IPS DF 6.9 (cell line): ENCODE measurements at places on chromosomes 6 and 20.

DNA sequence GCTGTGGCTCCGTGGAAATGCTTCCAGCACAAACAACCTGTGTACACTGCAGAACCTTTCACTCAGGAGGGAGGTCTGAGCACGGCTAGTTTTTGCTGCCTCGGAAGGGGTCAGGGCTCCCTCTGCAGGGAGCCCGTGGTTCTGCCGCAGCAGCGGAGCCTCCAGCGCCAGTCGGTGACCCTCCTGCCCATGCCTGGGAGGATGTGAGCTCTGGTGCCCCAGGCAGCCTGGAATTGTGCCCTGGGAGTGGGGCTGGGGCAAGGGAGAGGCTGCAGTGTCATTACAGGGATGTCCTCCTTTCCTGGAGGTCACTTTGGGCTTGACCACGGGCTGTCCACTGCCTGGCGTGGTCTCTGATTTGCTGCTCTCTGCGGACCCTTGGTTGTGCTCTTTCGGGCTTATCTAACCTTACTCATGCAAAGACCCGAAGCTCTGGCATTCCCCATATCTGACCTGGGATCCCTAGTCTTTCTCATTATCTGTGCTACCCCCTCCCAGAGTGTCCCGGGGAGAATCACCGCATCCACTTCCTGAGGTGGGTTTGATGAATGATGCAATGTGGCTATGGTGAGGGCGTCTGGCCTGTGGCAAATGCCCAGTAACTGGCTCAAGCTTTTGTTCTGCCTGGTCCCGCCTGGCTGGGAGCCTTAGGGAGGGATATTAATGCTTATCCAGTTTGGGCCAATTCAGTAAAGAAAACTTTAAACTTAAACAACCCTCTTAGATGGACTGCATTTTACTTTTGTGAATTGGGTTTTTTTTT, 59.6 kb upstream of the TAGAP start:
- DNase-seq = peak; percentile 63
- H3K4me3 ChIP-seq = no peak overlapping the region
- H3K36me3 ChIP-seq = no peaks in the 10 kb centered on the region
- H3K27ac ChIP-seq = no peak overlapping the region

DNA sequence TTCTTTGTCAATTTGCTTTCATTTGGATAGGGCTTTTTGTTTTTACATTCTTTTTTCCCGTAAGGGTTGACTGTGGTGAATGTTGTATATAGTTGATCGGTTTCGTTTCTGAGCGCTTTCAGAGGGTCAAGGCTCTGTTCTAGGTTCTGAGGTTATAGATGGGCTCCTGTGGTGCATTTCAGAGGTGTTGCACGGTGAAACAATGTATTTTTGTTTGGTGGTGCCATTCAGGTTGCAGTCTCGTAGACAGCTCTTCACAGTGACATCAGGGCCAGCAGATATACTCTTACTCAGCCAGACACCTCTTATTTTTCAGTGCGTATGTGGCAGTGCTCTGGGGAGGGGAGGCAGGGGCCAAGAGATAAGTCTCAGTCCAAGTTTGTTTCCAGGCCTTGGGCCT, 72.1 kb downstream of the SNAP91 start:
- H3K36me3 ChIP-seq = no peaks in the 10 kb centered on the region
- H3K27me3 ChIP-seq = no peaks in the 10 kb centered on the region
- H3K27ac ChIP-seq = no peak overlapping the region
- H3K4me1 ChIP-seq = peaks cover 2% of the 10 kb centered on the region
- no peak overlapping the region for H3K4me3 ChIP-seq
- no peak for DNase-seq

GRCh38 chr6:134531611-134532010, 213.7 kb upstream of the SGK1 start:
- no peak overlapping the region for H3K27ac ChIP-seq
- no peak for DNase-seq
- no peak overlapping the region for H3K4me3 ChIP-seq
- no peaks in the 10 kb centered on the region for H3K27me3 ChIP-seq
- no peaks in the 10 kb centered on the region for H3K36me3 ChIP-seq

DNA sequence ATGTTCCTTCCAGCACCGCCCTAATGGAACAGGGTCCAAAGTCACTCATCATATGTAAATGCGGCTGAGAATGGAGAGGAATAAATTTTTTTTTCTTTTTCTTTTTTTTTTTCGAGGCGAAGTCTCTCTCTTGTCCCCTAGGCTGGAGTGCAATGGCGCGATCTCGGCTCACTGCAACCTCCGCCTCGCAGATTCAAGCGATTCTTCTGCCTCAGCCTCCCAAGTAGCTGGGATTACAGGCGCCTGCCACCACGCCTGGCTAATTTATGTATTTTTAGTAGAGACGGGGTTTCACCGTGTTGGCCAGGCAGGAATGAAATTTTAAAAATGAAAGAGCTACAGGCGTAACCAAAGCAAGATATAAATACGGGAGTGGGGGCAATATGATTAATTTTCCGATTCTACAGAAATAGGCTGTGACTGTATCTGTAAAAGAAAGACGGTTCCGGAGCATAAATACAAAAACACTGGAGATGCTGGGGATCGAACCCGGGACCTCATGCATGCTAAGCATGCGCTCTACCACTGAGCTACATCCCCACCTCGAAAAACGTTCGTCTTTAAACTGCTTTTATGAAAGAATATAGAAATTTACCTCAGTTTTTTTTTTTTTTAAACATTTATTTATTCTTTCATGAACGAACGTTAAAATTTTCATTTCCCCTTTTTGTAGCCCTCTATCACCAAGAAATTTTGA, 132.2 kb downstream of the GPX5 start:
- no peak for DNase-seq
- no peaks in the 10 kb centered on the region for H3K27me3 ChIP-seq
- H3K36me3 ChIP-seq = no peaks in the 10 kb centered on the region
- peak overlapping the region; percentile 75; the same call in 1 of the 2 replicates for H3K4me3 ChIP-seq
- no peak overlapping the region for H3K27ac ChIP-seq

DNA sequence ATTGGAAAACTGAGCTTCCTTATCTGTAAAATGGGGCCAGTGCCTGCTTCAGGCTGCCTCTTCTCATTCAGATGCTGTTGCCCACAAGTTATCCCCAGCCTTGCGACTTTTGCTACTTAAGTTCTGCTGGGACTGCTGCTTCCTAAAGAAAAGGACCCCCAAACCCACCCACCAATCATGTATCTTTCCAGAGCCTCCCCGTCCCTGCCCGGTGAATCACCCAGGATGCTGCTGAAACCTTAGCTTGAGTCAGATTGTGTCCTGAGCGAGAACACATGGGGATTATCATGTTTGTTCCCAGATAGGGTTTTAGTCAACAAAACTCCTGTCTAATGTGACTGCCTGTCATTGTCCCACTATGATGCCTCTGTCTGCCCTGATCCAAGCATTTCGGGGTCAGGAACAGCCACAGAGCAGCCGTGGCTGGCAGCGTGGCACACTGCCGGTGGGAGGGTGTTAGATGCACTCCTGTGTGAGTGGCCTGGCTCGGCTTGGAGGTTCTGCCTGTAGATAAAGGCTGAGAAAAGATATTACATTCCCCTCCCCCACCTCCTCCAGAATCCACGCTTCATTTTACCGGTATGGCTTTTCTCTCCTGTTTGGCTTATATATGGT, 79.9 kb downstream of the TOX2 start:
- DNase-seq = no peak
- no peak overlapping the region for H3K27ac ChIP-seq
- H3K27me3 ChIP-seq = no peaks in the 10 kb centered on the region
- no peaks in the 10 kb centered on the region for H3K4me1 ChIP-seq
- no peaks in the 10 kb centered on the region for H3K36me3 ChIP-seq

GRCh38 chr20:24934101-24934661, 14.9 kb upstream of the CST7 start:
- H3K36me3 ChIP-seq = no peaks in the 10 kb centered on the region
- no peaks in the 10 kb centered on the region for H3K4me1 ChIP-seq
- H3K4me3 ChIP-seq = no peak overlapping the region

- no peak overlapping the region for H3K27ac ChIP-seq
- no peaks in the 10 kb centered on the region for H3K27me3 ChIP-seq
These were observed 64.9 kb downstream of the RNF182 start for GRCh38 chr6:13989496-13990144.

GRCh38 chr6:41822021-41822420, 34.5 kb downstream of the TOMM6 start:
- H3K36me3 ChIP-seq = no peaks in the 10 kb centered on the region
- no peak for DNase-seq
- no peaks in the 10 kb centered on the region for H3K4me1 ChIP-seq
- no peak overlapping the region for H3K4me3 ChIP-seq
- H3K27me3 ChIP-seq = no peaks in the 10 kb centered on the region
- H3K27ac ChIP-seq = no peak overlapping the region

DNA sequence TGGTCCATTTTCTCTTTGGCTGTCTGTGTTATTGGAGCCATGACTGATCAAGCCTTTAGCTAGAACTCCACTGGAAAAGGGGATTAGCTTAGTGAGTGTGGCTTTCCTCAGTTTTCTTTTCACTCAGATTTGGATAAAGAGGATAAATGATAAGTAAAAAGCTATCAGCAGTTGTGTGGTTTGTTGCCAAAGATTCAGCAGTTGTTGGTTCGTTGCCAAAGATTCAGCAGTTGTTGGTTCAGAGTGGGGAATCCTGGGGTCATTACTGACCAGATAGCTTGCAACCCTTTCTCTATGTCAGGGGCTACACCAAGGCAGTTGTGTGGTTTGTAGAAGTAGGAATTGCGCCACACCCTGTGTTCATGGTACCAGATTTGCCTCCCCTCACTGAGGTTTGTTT, 107.7 kb upstream of the SCP2D1 start:
- H3K27me3 ChIP-seq = no peaks in the 10 kb centered on the region
- no peaks in the 10 kb centered on the region for H3K4me1 ChIP-seq

GRCh38 chr6:26521600-26522391, 16.4 kb upstream of the HMGN4 start:
- peak overlapping the region; percentile 69 for H3K4me3 ChIP-seq
- no peaks in the 10 kb centered on the region for H3K27me3 ChIP-seq
- no peak overlapping the region for H3K27ac ChIP-seq
- DNase-seq = no peak
- H3K36me3 ChIP-seq = no peaks in the 10 kb centered on the region

DNA sequence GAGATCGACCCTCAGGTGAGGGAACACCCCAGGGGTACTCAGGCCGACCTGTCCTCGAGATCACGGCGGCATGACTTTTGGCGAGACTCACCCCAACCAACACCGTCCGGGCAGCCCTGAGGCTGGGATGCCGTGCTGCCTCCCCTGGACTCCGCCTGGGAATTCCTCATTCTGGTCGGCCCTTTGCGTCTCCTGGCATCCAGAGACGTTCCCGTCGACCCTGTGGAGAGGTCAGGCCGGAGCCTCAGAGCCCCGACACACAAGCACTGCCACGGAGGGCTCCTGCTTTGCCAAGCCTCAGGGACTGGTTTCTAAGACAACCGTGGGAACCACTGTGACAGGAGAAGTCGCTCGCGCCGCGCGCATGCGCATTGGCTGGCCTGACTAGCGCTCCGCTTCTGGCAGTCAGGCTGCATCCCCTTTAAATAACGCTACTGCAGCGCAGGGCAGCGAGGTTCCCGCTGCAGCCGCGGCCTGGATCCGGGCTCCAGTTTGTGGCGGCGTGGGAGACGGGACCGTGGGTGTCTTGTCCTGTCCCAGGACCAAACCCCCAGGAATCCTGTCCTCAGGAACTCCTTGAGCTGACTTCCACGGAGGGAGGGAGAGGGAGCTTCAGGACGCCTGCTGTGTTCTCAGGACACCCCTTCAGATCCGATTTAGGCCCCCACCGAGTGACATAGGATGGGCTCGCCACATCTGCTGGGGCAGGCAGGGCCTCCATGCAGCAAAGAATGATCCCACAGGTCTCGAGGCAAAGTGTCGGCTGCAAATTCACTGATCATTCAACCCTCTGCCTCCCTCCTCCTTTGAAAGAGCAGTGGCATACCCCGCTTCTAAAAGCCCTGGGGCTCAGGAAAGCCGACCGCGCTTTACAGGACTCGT, 163.2 kb upstream of the ZNF337 start:
- DNase-seq = no peak
- peaks cover 30% of the 10 kb centered on the region for H3K27me3 ChIP-seq
- H3K4me1 ChIP-seq = no peaks in the 10 kb centered on the region; the same call in 1 of the 2 replicates
- no peaks in the 10 kb centered on the region for H3K36me3 ChIP-seq

DNA sequence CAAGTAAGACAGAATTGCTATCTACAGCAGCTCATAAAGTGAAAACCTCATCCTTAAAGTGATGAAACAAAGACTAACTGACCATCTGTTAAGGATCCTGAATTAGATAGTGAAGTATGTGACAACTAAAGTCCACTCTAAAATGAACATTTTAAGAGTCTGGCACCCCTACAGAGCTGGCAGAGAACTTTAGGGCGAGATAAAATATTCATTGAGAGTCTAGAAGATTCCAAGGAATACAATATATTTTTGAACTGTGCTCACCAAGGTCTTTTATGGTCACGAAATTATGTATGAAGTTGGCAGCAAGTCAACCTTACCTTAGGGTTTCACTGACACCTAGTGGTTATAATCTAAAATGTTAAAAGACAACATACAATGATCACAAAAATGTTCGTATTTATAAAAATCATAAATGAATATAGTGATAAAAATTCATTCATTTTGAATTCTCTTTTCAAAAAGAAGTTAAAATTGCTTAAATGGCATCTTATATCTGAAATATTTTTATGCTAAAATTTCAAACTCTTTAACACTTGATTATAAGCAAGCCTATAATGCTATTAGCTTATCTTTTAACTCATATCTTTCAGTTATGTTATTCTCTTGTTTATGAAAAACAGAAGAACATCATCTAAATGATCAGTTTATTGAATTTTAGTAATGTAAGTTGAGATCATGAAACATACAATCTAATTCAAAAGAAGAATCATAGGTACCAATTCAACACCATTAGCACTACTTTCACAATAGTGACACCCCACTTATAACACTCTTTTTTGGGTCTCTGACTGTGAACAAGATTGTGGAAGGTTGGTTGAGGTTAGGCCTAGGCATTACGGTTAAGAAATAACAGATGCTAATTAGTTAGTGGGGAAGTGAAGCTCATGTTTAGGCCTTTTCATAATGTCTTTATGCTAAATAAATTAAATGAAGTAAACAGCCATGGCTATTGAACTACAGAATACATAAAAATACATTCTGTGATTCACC, 27.5 kb downstream of the RSPH3 start:
- DNase-seq = peak; percentile 11
- H3K27me3 ChIP-seq = no peaks in the 10 kb centered on the region
- H3K27ac ChIP-seq = no peak overlapping the region

GRCh38 chr6:2116496-2116895, 128.9 kb downstream of the GMDS start:
- no peaks in the 10 kb centered on the region for H3K4me1 ChIP-seq
- no peaks in the 10 kb centered on the region for H3K27me3 ChIP-seq
- no peak overlapping the region for H3K4me3 ChIP-seq
- no peaks in the 10 kb centered on the region for H3K36me3 ChIP-seq

- H3K4me3 ChIP-seq = no peak overlapping the region
- no peaks in the 10 kb centered on the region for H3K36me3 ChIP-seq
- no peak for DNase-seq
These were observed 128.4 kb upstream of the ADGRF1 start for GRCh38 chr6:47170617-47170947.

- DNase-seq = no peak
- no peaks in the 10 kb centered on the region for H3K36me3 ChIP-seq
- H3K4me3 ChIP-seq = no peak overlapping the region
- H3K4me1 ChIP-seq = no peaks in the 10 kb centered on the region
These were observed 62.6 kb upstream of the STMND1 start for GRCh38 chr6:17039266-17039665.

- no peak overlapping the region for H3K4me3 ChIP-seq
- H3K4me1 ChIP-seq = no peaks in the 10 kb centered on the region
- no peaks in the 10 kb centered on the region for H3K36me3 ChIP-seq
- H3K27me3 ChIP-seq = no peaks in the 10 kb centered on the region
- no peak overlapping the region for H3K27ac ChIP-seq
These were observed 20.0 kb upstream of the LIN28B start for GRCh38 chr6:104936766-104937535.
